ENCODE measurements at places on chromosomes 3 and 15.

GRCh38 chr3:174094669-174095068 is 697.1 kb downstream of the NLGN1 start:
- DNase-seq = no peak

DNA sequence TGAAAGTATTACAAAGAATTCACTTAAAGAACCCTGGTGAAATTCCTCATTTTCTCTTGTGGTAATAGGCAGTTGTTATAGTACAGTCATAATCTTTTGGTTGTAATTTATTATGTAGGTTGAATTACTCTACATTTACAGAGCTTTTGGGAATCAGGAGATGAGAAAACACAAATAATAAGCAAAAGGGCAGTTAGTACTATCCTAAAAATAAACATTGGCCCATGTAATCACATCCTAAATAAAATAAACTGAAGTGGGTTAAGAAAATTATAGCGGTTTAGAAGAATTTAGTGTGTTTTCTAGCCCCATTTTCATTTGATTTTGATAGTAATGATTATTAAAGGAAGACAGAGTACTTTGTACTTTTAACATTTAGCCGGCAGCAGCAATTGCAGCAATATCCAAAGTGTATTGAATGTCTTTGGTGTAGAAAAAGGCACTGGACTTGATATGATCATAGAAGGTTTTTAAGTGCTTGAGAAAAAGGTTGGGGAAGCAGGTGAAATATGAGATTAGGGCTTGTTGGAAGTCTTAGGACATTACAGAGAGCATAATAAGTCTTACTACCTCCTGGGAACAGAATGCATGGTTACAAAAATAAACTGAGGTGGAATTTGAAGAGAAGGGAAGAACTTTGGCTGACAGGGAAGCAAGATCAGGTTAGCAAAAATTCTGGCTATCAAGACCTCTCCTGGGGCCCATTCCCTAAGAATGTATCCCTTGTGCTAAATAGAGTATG is 79.9 kb downstream of the MBNL1 start:
- DNase-seq = no peak

- DNase-seq = no peak
These were observed 352.0 kb upstream of the ADAMTS9 start for GRCh38 chr3:65039754-65040210.

GRCh38 chr3:8507496-8507895 is 5.9 kb downstream of the LMCD1 start:
- no peak for DNase-seq

- DNase-seq = no peak
These were observed 2.4 kb downstream of the VGLL4 start for GRCh38 chr3:11641316-11641682.

GRCh38 chr15:77631745-77632533 is 773 bp downstream of the LINGO1 start:
- DNase-seq = no peak

DNA sequence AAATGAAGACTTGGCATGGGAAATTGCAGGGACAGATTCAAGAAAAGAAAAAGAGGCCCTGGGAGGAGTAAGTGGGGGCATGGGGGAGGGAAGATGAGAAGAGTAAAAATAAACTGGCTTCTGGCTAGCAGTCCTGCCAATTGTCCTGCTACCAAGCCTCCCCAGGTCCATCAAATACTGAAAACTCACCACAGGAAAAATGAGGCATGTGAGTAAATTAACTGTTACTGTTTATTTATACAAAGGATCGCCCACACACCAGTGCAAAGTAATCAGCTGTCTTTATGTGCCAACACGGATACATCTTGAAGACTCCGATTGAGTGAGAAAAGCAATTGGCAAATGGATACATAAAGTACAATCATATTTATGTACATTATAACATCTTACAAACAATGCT is 10.7 kb upstream of the KLHL25 start:
- DNase-seq = no peak

GRCh38 chr3:196202516-196202970 is 8.7 kb downstream of the ZDHHC19 start:
- no peak for DNase-seq

DNA sequence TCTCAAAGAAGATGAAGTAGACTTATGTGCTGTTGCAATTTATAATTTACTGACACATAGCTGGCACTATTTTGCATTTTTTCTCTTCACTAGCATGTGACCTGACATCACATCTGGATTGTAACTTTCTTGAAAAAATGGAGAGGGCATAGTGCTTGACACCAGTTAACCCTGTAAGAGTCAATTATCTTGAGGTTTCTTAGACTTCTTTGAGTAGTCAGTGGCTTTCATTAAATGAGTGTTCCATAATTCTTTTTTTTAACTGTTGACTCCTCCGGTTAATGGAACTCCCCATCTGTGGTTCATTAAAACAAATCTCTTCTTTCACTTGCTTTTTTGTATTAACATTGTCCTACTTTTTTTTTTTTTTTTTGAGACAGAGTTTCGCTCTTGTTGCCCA is 16.9 kb upstream of the PRKCI start:
- no peak for DNase-seq

GRCh38 chr3:148642616-148643015 is 55.1 kb upstream of the AGTR1 start:
- DNase-seq = no peak

DNA sequence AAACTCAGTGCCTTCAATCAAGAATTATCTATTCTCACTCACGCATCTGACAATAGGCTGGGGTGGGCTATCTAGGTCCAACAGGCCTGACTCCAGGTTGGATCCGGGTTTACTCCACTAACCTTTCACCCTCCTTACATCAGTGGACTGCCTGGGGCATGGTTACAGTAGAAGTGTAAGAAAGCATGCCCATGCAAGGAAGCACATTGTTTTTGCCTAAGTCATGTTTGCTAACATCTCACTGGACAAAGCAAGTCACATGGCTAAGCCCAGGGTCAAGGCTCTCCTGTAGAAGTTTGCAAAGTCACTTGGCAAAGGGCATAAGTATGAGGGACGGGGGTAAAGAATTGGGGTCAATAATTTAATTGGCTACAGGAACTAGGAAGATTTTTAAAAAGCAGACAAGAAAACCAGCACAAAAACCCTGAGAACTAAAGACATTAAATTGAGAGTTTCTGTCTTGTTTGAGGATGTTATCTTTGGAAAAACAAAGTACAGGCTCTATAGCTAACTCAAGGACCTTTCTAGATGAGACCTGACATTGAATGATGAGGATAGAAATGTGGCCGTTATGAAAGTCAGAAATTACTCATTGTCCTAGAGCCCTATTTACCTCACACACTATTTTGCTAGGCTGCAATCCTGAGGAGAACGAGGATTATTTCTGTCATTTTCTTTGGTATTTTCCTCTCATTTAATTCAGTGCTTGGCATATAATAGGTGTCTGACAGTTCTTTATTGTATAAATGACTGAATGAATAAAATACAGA is 214.2 kb downstream of the IL20RB start:
- no peak for DNase-seq

DNA sequence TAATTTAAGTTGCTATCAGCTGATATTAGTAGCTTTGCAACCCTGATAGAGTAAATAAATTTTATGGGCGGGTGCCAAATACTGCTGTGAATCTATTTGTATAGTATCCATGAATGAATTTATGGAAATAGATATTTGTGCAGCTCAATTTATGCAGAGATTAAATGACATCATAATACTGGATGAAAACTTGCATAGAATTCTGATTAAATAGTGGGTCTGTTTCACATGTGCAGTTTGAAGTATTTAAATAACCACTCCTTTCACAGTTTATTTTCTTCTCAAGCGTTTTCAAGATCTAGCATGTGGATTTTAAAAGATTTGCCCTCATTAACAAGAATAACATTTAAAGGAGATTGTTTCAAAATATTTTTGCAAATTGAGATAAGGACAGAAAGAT is 70.0 kb downstream of the ECT2 start:
- no peak for DNase-seq

GRCh38 chr15:75720787-75721479 is 8.3 kb upstream of the CSPG4 start:
- peak; percentile 69 for DNase-seq

DNA sequence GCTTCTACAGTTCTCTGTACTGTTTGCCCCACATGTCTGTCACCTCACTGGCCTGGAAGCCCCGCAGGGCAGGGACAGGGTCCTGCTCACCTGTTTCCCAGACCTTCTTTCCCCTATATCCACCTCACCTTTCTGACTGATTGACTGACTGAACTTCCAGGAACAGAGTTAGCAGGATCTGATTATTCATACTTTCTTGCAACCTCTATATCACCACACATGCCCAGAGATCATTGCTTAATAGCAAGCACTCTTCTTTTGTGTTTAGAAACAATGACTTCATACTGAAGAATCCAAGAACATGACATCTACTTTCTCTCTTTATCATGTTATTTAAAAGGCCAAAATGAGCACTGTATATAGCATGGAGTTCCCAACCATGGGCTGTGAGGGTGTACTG is 18.0 kb upstream of the CLEC3B start:
- no peak for DNase-seq

DNA sequence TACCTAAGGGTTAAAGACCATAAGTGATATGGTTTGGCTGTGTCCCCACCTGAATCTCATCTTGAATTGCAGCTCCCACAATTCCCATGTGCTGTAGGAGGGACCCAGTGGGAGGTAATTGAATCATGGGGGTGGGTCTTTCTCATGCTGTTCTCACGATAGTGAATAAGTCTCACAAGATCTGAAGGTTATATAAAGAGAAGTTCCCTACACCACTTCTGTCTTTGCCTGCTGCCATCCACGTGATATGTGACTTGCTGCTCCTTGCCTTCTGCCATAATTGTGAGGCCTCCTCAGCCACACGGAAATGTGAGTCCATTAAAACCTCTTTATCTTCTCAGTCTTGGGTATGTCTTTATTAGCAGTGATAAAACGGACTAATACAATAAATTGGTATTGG is 75.0 kb upstream of the CADPS start:
- no peak for DNase-seq

- no peak for DNase-seq
These were observed 12.9 kb upstream of the FAM3D start for GRCh38 chr3:58679446-58679845.

- no peak for DNase-seq
These were observed 225.3 kb downstream of the FOXP1 start for GRCh38 chr3:71358243-71358642.

GRCh38 chr15:57109005-57109404 is 190.6 kb downstream of the TCF12 start:
- no peak for DNase-seq

GRCh38 chr3:126678693-126679317 is 23.9 kb upstream of the TXNRD3 start:
- no peak for DNase-seq

- DNase-seq = no peak
These were observed 578.3 kb upstream of the ADAMTS9 start for GRCh38 chr3:65265942-65266590.

DNA sequence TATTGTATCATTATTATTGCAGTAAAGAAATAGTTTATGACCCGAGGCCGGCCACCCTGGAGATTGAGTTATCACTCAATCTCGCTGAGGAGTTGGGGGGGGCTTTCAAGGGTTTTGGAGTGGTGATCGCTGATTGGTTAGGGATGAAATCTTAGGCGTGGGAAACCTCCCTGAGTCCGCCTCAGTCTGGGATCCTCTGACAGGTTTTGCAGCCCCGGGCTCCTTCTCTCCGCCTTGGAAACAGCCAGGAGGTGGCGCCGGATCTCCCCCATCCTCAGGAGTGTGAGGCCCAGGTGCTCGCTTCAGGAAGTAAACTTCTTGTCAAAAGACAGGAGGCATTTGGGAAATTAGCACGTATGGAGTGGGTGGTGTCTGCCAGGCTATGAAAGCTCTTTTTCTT is 41.1 kb upstream of the SEC61A1 start:
- DNase-seq = no peak

- DNase-seq = peak; percentile 22
These were observed 16.2 kb upstream of the XIRP1 start for GRCh38 chr3:39208463-39209055.

GRCh38 chr3:168574455-168575158 is 478.9 kb upstream of the GOLIM4 start:
- DNase-seq = no peak

DNA sequence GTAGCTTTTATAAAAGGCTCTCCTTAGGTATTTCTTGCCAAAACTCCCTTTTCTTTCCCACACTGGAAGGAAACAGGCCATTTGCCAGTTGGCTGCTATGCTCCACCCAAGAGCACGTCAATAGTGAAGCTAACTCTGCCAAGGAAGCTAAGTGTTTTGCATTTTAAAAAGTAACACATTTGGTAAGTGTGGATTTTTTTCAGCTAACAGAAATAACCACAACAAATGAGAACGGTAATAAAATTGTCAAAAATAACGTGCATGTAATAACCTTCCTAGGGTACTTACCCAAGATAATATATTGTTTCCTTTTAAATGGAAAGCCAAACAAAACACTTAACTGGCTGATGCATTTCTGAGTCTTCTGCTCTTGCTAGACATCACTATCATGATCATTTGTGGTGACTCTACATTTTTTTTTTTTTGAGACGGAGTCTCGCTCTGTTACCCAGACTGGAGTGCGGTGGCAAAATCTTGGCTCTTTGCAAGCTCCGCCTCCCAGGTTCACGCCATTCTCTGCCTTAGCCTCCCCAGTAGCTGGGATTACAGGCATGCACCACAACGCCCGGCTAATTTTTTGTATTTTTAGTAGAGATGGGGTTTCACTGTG is 4.6 kb downstream of the DPP8 start:
- DNase-seq = no peak
